ENCODE measurements at places on chromosomes 5 and 9. TPM values are rescaled to one million over a fixed set of nuclear protein-coding genes. Genes with fewer than 3 reads are reported as not detected.

GPR151 gene
- not detected for total RNA-seq

AFAP1L1 gene
- 1.9 TPM for total RNA-seq

FOXE1 gene
- total RNA-seq, result not detected

LHX2 gene
- not detected for total RNA-seq

PCDHGC5 gene
- total RNA-seq, result 3.5 TPM

C9orf152 gene
- not detected for total RNA-seq

MLANA gene
- total RNA-seq, result not detected

IFNA2 gene
- not detected for total RNA-seq

NR2F1 gene
- total RNA-seq, result 65.0 TPM

MOB3B gene
- 0.16 TPM for total RNA-seq

PLAC8L1 gene
- total RNA-seq, result not detected

DMRT3 gene
- total RNA-seq, result not detected

NEUROG1 gene
- total RNA-seq, result not detected

KIF20A gene
- 4.0 TPM for total RNA-seq

SOHLH1 gene
- total RNA-seq, result not detected

CDH9 gene
- total RNA-seq, result not detected

CDK5RAP2 gene
- total RNA-seq, result 22.9 TPM

SHOC1 gene
- total RNA-seq, result not detected

F2RL1 gene
- 6.0 TPM for total RNA-seq

SLC1A1 gene
- 4.8 TPM for total RNA-seq

MARCOL gene
- not detected for total RNA-seq

PCDHGA3 gene
- total RNA-seq, result 1.9 TPM

GABRA1 gene
- not detected for total RNA-seq

GRIN1 gene
- not detected for total RNA-seq

AHRR gene
- total RNA-seq, result 29.2 TPM

PRLR gene
- total RNA-seq, result not detected

GPSM1 gene
- total RNA-seq, result 79.5 TPM

FGD3 gene
- total RNA-seq, result not detected

ADAMTS12 gene
- total RNA-seq, result 9.8 TPM

IFNB1 gene
- not detected for total RNA-seq

SPINK13 gene
- total RNA-seq, result not detected

ARSI gene
- total RNA-seq, result 16.3 TPM

Measured in bronchial smooth muscle cell (primary cell).